ENCODE measurements at places on chromosomes 13 and 19.

- DNase-seq, result peak; percentile 85
Measured at GRCh38 chr19:51460164-51460992, 2.1 kb upstream of the SIGLEC8 start.

- DNase-seq, result no peak
Measured at GRCh38 chr13:37395544-37395943, 203.0 kb downstream of the POSTN start.

DNA sequence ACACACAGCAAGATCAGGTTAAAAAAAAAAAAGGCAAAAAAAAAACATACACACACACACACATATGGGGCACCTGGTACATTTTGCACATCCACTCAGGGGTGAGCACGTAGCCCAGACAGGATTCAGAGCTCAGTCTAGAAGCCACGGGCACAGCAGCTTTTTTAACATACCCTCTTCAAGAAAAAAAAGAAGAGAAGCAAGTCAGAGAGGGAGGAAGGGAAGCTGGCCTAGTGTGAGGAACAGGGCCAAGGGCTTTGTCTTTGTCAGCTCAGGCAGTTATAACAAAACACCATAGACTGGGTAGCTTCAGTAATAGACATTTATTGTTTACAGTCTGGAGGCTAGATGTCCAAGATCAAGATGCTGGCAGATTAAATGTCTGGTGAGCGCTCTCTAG lies 2.3 kb upstream of the TPM4 start:
- DNase-seq, result peak; percentile 3

- no peak for DNase-seq
Measured at GRCh38 chr19:47241919-47242577, 11.0 kb upstream of the BBC3 start.

DNA sequence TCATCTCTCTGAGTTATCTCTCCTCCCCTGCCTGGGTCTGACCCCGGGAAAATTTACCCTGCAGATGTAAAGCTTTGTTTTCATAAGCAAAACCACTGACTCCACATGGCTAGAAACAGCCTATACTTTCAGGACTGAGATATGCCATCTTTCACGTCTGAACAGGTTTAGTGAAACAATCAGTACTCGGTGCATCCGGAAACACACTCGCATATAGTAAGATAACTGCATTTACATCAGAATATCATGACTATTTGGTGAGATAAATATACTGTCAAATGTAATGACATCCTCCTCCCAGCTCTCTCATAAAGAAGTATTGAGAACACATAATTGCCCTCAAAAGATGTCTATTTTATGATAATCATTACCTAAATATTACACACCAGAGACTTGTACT lies 172.8 kb downstream of the EFNB2 start:
- DNase-seq, result no peak

GRCh38 chr19:6588508-6589345 lies 2.2 kb downstream of the CD70 start:
- peak; percentile 14 for DNase-seq

GRCh38 chr13:48826039-48826438 lies 149.7 kb upstream of the FNDC3A start:
- DNase-seq, result no peak
